Renal pelvis (tissue), 12 donors: ENCODE measurements at places on chromosomes 1 and 21.

DNA sequence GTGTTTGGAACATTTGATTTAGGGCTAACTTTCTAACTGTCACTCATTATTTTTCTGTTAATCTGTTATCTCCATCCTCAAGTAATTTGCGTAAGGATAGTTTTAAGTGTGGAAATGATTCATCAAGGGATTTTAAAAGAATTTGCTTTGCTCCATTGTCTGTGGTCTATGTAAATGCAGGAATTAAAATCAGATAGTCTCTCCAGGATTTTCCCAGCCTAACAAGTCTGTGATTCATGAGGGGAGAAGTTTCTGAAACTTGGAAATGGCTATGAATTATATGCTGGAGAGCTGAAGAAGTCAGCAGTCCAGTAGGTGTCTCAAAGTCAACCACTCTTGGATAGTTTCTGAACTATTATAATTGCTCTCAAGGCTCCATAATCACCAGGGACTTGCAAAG, 264.5 kb downstream of the MRPL39 start:
- DNase-seq = no peak

DNA sequence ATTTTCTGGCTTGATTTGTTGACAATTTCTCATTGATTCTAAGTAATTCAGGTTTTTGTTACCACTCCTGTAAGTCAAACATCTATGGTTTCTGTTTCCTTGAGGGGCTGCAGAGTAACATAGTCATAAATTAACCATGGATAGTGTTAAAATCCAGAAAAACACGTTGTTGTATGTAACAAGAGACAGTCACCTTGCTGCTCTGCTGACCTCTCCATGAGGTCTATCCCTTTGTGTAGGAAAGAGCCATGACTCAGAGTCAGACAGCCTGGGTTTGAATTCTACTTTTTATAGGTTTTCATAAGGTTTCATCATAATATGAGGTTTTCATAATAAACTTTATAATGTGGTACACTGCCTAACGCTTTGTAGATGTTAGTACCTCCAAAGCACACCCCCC, 27.6 kb upstream of the NBL1 start:
- DNase-seq = no peak

DNA sequence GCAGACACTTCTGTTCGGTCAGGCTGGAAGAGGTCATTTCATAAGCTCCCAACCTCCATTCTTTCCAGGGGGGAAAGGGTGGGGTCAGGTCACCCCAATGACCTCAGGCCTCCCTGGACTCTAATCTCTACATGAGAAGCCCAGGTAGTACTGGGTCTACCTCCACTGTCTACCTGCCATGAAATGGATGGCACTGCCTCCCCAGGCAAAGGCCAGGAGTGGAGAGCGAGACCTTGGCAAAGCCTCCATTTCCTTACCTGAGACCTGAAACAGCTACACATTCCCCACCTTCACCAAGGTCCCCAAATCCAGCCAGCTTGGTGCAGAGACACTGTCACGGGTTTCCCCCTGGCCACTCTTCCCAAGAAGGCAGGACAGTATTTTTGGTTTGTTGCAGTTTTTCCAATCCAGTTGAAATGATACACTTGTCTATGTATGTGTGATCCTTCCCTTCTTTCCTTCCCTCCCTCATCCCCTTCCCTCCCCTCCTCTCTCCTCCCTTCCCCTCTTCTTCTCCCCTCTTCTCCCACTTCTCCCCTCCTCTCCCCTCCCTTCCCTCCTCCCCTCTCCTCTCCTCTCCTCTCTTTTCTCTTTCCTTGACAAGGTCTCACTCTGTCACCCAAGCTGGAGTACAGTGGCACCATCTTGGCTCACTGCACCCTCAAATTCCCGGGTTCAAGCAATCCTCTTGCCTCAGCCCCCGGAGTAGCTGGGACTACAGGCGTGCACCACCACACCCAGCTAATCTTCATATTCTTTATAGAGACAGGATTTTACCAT, 16.1 kb downstream of the BTG2 start:
- DNase-seq = no peak

GRCh38 chr1:169945181-169945580, 51.5 kb upstream of the SCYL3 start:
- no peak for DNase-seq

- DNase-seq = no peak
Measured at GRCh38 chr1:233038581-233038980, 88.2 kb downstream of the NTPCR start.
